ENCODE measurements at places on chromosomes 4 and X.

DNA sequence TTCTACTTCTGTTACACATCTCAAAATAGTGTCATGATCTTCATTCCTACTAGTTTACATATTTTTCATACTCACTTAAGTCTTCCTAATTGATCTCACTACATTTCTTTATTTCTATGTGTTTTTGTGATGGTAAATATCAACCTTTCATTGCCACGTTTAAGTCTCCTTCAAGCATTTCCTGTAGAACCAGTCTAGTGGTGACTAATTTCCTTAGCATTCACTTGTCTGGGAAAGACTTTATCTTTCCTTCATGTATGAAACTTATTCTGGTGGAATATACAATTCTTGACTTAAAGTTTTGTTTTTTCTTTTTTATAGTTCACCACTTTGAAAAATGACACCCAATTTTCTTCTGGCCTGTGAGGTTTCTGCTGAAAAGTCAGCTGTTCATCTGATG, 181.4 kb upstream of the NEIL3 start:
- no peak for DNase-seq

- DNase-seq = no peak
Measured at GRCh38 chr4:147247579-147247978, 233.3 kb upstream of the EDNRA start.

GRCh38 chr4:81096566-81096965, 66.1 kb downstream of the BMP3 start:
- no peak for DNase-seq

DNA sequence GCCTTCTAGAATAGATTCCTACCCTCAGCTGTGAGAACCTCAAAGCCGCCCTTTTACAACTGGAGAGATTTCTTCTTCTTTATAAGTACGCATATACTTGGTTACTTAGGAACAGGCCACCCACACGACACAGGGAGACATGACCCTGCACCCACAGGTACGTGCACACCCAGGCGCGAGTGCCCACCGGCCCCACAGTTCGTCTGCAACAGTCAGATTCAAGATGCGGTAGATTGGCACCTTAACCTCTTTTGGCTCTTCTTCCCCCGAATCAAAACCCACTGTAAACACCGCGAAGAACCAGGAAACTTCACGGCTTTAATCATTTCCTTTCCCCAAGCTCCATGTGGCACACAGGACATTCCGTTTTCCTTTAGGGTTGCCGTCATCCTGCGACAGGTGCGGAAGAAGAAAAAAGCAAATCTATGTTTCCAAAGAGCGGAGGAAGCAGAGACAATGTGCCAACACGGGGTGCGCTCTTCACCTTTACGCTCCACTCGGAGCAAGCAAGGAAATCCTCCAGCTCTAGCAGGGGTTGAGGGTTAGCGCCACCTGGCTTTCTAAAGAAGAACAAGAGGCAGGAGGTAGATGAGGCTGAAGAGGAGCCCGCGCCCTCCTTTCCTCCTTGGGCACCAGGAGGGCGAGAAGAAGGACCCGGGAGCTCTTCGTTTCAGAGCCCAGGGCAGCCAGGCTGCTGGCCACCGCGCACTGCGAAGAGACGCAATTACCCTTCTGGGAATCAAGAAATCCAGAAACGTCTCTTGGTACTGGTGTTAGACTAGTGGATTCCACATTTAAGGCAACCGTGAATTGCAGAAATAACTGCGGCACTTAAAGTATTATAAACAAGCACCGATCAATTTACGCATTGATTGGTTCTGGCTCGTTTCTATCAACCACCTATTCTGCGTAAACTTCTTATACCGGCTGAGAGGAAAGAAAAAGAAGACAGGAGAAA, 35.7 kb downstream of the HAND2 start:
- DNase-seq = no peak

- no peak for DNase-seq
Measured at GRCh38 chr4:25861951-25862410, 807 bp downstream of the SEL1L3 start.

GRCh38 chrX:42725196-42725595, 52.8 kb downstream of the PPP1R2C start:
- DNase-seq = no peak

- DNase-seq = no peak
Measured at GRCh38 chr4:148716431-148717052, 274.3 kb upstream of the NR3C2 start.

GRCh38 chr4:94852616-94853015, 94.9 kb downstream of the BMPR1B start:
- DNase-seq = no peak

- DNase-seq = no peak
Measured at GRCh38 chr4:33052241-33052640, 2332.1 kb downstream of the PCDH7 start.

GRCh38 chr4:108361446-108361820, 192.7 kb upstream of the LEF1 start:
- DNase-seq = no peak

DNA sequence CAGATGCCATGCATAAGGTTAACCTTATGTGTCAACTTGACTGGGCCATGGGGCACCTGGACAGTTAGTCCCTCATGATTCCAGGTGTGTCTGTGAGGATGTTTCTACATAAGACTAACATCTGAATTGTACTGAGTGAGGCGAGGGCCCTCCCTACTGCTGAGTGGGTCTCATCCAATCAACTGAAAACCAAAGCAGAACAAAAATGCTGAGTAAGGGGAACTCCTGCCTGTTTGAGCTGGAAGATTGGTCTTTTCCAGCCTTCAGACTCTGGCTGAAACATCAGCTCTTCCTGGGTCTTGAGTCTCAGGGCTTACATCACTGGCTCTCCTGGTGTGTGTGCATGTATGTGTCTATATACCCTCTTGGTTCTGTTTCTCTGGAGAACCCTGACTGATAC, 13.8 kb downstream of the NELFA start:
- no peak for DNase-seq
